ENCODE measurements at places on chromosomes 5 and 9.

- DNase-seq = no peak
Observed at GRCh38 chr5:65832603-65833228, 93.7 kb upstream of the ERBIN start.

DNA sequence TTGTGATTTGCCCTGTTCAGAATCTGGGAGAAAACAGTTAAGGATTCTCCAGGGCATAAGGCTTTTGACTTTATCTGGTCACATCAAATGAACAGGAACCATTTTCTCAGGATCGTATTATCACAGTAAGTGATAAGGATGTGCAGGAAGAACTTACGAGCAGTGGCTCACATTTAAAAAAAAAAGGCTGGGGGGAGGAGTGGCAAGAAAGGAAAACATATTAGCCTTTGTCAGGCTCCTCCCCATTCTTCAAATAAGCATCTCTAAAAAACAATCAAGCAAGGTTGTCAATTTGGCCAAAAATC lies 234.3 kb upstream of the TMEM161B start:
- peak; percentile 16 for DNase-seq

DNA sequence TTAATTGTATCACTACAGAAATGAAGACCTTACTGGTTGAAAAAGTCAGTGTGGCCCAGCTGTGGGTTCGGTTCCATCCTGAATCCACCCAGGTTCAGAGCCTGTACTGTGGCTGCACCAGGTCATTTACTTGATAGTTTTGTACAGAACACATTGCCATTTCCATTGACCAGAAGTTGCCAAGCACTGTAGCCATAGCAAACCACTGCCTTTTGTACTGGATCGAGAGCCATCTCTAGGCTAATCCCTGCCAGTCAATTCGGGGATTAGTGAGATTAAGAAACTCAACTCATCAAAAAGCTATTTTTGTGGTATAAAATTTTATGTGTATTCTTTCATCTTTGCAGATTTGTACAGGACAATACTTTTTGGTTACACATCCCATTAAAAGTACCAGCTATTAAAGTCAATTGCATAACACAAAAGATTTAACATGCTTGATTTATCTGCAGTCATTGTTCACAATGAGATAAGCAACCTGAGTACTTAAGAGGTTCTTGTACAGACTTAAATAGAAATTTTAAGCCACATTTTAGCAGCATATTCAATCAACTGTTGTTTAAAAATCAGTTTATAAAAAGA lies 108.5 kb upstream of the OTULINL start:
- no peak for DNase-seq

DNA sequence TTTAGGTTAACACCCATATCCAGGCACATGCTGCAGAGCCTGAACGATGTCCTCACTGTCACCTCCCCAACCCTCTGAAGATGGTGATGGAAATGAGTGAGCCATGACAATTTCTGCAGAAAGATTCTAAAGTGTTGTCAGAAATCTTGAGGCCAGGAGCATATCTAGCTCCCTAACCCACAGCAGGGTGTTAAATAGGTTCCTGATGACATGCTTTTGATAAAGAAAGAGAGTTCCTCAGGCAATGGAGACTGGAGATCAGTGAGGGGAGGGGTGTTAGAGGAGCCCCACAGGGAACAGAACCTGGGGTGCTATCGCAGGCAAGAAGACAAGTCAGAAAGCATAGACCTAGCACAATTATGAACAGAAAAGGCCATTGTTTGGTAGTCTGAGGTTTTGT lies 95.7 kb downstream of the ENC1 start:
- DNase-seq = no peak

DNA sequence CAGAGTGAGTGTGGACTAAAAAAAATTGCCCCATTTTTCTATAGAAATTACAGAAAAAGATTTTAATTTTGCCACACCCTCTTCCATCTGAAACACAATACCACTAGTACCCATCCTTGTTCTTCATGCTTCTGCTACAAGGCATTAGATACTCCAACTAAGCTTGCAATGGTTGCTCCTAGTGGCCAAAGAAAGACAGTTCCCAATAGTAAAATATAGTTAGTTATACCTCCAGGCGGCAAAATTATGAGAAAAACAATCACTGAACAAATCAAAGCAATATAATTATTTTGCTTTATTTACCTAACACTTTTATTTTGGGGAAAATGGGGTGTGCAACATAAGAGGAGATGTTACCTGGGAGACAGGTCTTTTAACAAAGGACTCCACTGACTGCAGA lies 101.2 kb downstream of the RAPGEF6 start:
- no peak for DNase-seq

- no peak for DNase-seq
Observed at GRCh38 chr9:137971477-137972138, 94.0 kb downstream of the CACNA1B start.

DNA sequence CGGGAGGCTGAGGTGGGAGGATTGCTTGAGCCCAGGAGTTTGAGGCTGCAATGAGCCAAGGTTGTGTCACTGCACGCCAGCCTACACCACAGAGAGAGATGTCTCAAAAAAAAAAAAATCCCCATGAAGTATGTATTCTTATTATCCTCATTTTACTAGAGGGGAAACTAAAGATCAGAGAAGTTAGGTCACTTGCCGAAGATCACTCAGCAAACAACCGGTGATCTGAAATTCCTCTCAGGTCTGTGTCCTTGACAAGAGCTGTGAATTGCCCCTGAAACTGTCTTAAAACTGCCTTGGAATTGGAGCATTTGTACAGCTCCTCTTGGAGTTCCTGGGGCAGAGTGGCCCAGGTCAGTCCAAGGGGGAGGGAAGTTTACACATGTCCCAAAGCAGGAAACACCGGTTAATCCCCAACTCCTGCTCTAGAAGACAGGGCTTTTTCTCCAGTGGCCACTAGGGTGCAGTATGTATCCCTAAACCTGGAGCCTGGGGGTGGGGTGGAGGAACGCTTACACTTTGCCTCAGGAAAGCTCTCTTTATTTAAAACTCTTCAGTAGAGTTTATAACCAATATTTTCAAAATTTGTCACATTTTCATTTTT lies 27.6 kb downstream of the AQP7 start:
- DNase-seq = peak; percentile 80
